Neural progenitor cell (in vitro differentiated cells): ENCODE measurements at places on chromosomes 2 and 18. TPM values are rescaled to one million over a fixed set of nuclear protein-coding genes. Genes with fewer than 3 reads are reported as not detected.

The ZC3H6 gene
- total RNA-seq: 16.0 and 21.7 TPM in 2 replicates

The CYP26B1 gene
- 0.21 and 1.2 TPM in 2 replicates for total RNA-seq

The LIPG gene
- 3.7 and 13.2 TPM in 2 replicates for total RNA-seq

The ADRA2B gene
- 3.0 and 10.5 TPM in 2 replicates for total RNA-seq

The AQP12B gene
- total RNA-seq: not detected in 2 replicates

The ZNF512 gene
- total RNA-seq: 96.1 and 106 TPM in 2 replicates

The LBH gene
- total RNA-seq: 4.2 and 11.0 TPM in 2 replicates

The ST8SIA3 gene
- total RNA-seq: 0.65 and 1.2 TPM in 2 replicates

The IL37 gene
- 0.93 TPM in 1 of 2 replicates, not detected in the other for total RNA-seq

The INO80C gene
- total RNA-seq: 12.6 and 13.2 TPM in 2 replicates

The CFAP65 gene
- total RNA-seq: 0.22 and 0.80 TPM in 2 replicates

The SLC66A3 gene
- total RNA-seq: 11.2 and 19.3 TPM in 2 replicates
